ENCODE measurements at places on chromosomes 7 and 10.

GRCh38 chr7:159201722-159202330, 57.2 kb upstream of the VIPR2 start:
- no peak for DNase-seq

DNA sequence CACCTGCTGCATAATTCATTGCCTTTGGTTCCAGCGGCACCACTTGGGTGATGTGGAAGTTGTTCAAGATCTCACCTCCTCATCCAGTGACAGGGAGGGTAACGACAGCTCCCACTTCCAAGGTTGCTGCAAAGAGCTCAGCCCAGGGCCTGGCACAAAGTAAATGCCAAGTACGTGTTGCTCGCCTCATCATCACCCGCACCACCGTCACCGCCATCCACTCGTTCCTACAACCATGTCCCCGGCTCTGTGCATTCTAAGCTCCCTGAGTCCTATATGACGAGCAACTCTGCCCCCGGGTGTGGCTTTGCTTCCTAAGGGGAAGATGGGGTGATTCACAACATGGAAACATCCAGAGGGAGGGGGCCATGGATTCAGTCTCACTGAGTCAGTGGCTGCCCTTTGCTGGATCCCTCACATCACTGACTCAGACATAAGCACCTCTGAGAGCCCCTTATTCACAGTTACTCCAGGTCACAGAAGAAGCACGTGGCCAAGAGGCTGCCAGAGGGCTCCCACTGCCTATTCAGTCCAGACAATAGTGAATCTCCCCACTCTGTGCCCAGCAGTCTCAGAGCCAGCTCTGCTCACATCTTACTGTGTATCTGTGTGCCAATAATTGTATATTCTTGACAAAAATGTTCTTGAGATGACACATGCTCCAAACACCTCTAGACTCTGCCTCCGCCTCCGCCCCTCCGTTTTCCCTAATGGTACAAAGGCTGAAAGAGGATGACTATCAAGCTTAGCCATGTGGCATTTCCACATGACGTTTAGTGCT, 159.1 kb downstream of the GFRA1 start:
- no peak for DNase-seq

GRCh38 chr10:9510626-9511025, 1456.1 kb downstream of the GATA3 start:
- DNase-seq = no peak

DNA sequence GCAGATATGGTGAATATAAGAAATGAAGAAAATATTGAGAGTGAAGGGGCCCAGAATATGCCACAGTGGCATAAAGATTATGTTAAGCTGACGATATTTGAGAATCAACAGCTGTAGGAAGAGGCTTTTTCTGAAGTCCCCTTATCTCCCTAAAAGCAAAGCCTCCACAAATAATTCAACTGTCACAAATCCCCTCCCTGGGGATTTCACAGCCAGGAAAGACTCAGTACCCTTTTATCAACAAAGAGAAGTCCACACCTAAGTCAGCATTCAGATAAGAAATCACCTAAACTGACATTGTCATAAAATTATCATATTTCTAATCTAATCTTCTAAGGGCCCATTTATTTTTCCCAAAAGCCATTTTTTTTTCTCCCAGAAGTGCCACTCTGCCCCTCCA, 284.9 kb upstream of the VWC2 start:
- DNase-seq = no peak

GRCh38 chr7:116086547-116087045, 56.0 kb upstream of the TFEC start:
- DNase-seq = no peak

DNA sequence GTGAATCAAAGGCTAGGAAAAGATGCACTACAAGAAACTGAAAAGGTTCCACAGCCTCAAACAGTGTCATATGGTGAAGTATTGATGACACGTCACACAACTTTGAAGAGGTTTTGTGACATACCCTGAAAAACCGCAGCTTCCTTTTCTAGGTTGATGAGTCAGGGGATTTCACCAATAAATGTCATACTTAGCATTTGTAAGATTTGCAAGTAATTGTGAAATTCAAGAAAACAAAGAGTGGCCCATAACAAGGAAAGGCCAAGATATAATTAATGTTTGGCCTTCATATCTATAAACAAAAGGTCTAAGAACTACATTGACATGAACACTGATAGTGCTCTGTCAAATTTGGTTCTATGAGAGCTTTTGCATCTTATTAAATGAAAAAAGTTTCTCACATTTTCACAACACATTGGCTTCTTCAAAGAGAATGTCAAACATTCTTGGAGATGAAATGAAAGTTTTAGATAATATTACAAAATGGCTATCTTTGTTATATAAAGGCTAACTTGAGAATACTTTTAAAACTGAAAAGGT, 62.0 kb upstream of the NAMPT start:
- no peak for DNase-seq

GRCh38 chr7:22631730-22632129, 95.3 kb upstream of the IL6 start:
- no peak for DNase-seq

DNA sequence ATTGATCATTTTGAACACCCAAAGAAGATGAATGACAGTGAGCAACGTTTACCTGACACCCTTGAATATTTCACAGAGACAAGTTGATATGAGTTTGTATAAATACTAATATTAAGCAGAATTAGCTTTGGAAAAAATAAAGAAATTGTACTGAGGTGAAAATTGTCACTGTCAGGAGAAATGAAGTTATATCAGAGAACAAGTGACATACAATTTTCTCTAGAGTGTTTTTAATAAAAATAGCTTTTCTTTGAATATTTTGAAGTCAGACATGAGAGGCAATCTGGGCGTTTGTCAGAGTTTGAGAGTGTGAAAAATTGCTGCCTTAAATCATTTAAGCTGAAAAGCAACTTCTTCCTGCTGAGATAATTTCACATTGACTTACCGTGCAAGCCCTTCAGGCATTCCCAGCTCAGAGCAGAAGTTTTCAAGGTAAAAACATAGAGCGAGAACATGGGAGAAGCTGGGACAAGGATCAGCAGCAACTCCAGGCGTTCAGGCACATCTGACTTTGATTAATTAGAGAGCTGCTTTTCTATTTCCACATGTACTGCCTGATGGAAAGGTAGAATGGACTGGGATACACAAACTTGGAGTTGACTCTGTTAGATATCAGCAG, 535.9 kb downstream of the TFEC start:
- no peak for DNase-seq

- DNase-seq = no peak
These were observed 22.7 kb upstream of the SLC35B4 start for GRCh38 chr7:134339475-134339874.

GRCh38 chr7:151113344-151114150, 27.3 kb downstream of the AGAP3 start:
- DNase-seq = no peak

GRCh38 chr10:60480865-60481563, 91.3 kb upstream of the ANK3 start:
- DNase-seq = no peak

GRCh38 chr10:118521415-118522117, 73.9 kb downstream of the PRLHR start:
- DNase-seq = no peak

DNA sequence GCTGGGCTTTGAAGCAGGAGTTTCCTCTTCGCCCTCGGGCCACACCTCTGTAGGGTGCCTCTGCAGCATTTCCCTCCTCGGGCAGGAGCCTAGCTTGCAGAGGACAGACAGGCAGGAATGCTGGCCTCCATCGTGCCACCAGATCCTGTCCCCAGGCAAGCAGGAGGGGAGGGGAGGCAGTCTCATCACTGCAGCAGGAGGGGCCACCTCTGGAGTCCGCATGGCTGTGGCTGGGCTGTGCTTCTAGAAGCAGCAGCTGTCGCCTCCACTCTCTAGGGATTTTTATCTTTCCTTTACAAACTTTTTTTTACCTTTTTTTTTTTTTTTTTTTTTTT, 181.4 kb downstream of the CUX1 start:
- DNase-seq = no peak

DNA sequence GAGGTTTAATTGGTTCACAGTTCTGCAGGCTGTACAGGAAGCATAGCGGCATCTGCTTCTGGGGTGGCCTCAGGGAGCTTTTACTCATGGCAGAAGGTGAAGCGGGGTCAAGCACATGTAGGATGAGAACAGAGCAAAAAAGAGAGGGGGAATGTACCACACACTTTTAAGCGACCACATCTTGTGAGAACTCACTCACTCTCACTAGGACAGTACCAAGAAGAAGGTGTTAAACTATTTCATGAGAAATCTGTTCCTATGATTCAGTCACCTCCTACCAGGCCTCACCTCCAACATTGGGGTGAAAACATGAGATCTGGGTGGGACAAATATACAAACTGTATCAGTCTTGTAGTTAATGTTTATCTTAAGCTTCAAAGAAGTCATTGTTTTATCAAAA, 174.7 kb downstream of the GNAI1 start:
- DNase-seq = no peak

DNA sequence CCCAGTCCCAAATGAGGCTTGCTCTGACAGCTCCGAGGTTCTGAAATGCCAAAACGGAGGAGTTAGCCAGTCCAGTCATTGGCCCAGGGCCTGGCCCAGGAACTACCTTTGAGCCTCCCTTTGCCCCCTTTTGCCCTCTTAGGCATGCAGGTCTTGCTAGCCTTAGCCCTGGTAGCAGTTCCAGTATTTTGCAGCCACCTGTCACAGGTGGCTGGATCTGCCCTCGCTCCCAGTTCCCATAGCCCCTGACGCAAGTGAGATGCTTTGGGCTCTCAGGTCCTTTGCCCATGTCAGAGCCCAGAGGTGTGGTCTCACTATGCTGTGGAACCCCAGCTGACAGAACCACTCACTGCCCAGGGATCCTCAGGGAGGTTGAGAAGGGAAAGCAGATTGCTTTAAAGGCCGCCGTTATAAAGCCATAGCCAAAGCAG, 42.0 kb downstream of the GPRIN2 start:
- no peak for DNase-seq

- DNase-seq = no peak
These were observed 76.7 kb downstream of the ATXN7L1 start for GRCh38 chr7:105799677-105800076.

DNA sequence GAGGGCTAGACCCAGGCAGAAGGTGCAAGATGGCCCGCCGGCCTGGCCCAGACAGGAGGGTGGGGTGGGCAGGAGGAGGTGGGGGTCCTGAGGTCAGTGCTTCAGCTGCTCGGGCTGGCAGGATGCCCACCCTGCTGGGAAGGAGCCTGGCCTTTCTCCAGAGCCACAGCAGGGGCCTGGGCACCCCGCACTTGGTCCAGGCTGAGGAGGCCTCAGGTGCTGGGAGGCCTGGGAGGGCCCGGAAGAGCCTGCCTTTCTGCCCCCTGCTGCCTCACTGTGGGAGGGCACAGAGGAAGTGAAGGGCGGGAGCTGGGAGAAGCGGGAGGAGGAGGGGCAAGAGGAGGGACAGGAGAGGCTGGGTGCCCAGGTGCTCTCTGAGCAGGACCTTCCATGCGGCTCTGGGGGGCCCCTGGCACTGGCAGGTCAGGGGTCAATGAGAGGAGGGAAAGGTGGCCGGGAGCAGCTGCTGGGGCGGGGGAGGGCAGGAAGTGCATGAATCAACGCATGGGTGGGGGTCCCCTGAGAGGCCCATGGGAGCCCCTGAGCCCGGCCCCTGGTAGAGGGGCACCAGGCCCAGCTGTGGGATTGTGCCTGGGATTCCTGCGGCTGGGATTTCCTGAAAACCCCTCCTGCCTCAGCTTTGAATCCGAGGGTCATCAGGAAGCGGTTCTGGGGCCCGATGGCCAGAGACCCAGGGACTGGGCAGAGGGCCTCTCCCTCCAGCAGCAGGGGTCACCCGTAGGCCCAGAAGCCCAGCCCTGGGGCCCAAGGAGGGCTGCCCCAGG, 49.9 kb downstream of the PWWP2B start:
- DNase-seq = no peak

- DNase-seq = no peak
These were observed 535.6 kb upstream of the KCND2 start for GRCh38 chr7:119737390-119737789.

DNA sequence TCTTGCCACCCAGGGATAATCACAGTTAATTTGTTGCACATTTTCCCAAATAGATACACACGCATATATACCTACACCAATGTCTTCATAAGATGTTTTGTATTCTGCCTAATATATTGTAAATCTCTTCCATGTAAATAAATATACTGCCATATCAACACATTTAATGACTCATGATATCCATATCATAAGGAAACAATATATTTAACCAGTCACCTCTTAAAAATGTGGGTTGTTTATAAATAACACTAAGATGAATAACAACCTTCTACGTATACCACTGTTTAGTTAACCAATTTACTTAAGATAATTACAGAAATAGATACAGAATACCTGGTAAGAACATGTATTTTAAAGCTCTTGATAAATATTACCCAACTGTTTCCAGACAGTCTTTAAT, 38.2 kb downstream of the ELAPOR2 start:
- no peak for DNase-seq

DNA sequence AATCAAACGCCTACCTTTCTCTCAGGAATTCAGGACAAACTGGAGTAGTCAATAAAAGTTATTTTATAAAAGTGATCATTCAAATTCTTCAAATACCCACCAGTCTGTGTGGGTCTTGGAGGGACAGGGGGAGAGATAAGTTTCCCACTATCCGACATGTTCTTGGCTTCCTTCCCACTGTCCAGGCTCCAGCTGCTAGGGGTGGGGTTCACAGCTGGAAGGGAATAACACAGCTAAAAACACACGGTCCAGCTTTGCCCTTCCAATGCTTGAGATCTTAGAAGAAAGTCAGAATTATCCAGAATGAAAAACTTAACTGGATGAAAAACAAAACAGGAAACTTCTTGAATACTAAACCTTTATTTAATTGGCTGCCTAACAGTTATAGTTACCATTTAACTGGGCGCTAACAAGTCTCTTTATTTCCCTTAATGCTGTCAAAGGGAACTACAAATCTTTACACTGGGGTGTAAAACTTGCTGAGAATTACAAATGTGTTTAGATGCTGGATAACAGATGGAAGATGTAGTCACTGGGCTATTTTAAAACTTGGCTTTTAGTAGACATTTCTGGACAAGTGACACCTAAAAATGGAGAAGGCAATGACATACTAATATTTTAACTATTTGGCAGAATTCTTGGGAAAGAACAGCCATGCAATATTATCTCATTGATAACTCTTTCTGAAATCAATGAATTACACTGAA, 172.8 kb upstream of the IMMP2L start:
- no peak for DNase-seq

GRCh38 chr7:44068054-44068453, 2.7 kb upstream of the PGAM2 start:
- DNase-seq = peak; percentile 16

GRCh38 chr10:26430641-26431163, 7.4 kb upstream of the APBB1IP start:
- no peak for DNase-seq

- DNase-seq = no peak
These were observed 293.2 kb downstream of the GRID1 start for GRCh38 chr10:86073199-86073977.

GRCh38 chr10:11181978-11182377, 164.3 kb downstream of the CELF2 start:
- no peak for DNase-seq

DNA sequence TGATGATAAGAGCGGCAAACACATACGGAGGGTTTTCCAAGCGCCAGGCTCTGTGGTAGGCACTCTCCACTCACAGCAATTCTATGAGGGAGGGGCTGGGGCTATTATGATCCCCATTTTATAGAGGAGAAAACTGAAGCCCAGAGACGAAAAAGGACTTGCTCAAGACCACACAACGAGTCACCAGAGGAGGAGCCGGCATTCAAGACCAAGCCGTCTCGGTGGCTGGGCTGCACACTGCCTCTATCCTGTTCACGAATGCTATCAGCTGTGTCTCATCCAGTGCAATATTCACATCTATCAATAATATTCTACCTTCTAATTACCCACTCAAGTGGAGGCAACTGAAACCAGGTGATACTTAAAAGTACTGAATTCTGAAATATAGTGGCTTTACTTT, 67.8 kb upstream of the NMT2 start:
- no peak for DNase-seq

- DNase-seq = no peak
These were observed 37.5 kb upstream of the MKI67 start for GRCh38 chr10:128163701-128164100.

Measured in NCI-H1105 treated with DMSO at 0.1 percent for 48 hours (cell line).